A549 treated with CORT108297 at 1 μM for 4 hours (cell line): ENCODE measurements at places on chromosomes 3 and 15. TPM values are rescaled to one million over a fixed set of nuclear protein-coding genes. Genes with fewer than 3 reads are reported as not detected.

ARPIN gene
- total RNA-seq, result 10.3 to 13.7 TPM (median 12.1 TPM) in 5 replicates

CASR gene
- total RNA-seq, result not detected in 5 replicates

HTR3E gene
- total RNA-seq, result not detected in 5 replicates

DUOXA2 gene
- total RNA-seq, result not detected in 5 replicates

NUP210 gene
- total RNA-seq, result 29.5 to 42.6 TPM (median 40.7 TPM) in 5 replicates
